ENCODE measurements at places on chromosomes 3 and 15. TPM values are rescaled to one million over a fixed set of nuclear protein-coding genes. Genes with fewer than 3 reads are reported as not detected.

POC1A gene
- total RNA-seq: 0.71 TPM

GRCh38 chr3:190120269-190121060 lies at the start of gene P3H2:
Gene P3H2 (minus strand): TSS chr3:190120897. CDS start chr3:190120731, 166 bp downstream.
- H3K27ac ChIP-seq: peak within 1 kb of the TSS; percentile 87
- peak; percentile 93 for DNase-seq
- no peaks in the 10 kb centered on the region for H3K27me3 ChIP-seq
- H3K4me1 ChIP-seq: peaks cover 45% of the 10 kb centered on the region
- no peaks in the 10 kb centered on the region for H3K36me3 ChIP-seq

SLC38A3 gene
- 0.39 TPM for total RNA-seq

DNA sequence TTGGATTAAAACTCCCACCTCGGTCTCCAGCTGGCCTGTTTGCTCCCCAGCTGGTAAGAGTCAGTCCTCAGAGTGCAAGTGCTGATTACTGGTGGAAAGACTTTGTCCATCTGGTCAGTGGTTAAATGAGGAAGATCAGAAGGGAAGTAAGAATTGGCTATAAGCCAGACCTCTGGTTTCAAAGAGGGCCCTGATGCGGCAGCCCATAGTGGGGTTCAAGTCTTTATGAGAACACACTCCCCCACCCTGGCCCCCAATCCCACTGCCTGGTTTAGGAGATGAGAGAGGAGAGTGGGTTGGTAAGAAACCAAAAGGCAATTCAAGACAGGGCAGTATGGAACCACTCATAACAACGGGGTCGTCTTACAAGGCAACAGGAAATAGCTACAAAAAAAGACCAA lies 65.0 kb downstream of the FRMD4B start:
- no peak for DNase-seq
- H3K4me3 ChIP-seq: no peak overlapping the region
- peaks cover 11% of the 10 kb centered on the region for H3K4me1 ChIP-seq
- peak overlapping the region; percentile 49 for H3K27ac ChIP-seq

GRCh38 chr3:99286266-99286845 lies 352.0 kb upstream of the COL8A1 start:
- H3K4me1 ChIP-seq: no peaks in the 10 kb centered on the region
- H3K27me3 ChIP-seq: no peaks in the 10 kb centered on the region
- DNase-seq: no peak
- no peak overlapping the region for H3K27ac ChIP-seq
- no peak overlapping the region for H3K4me3 ChIP-seq

GRCh38 chr3:116607205-116607604 lies 102.4 kb upstream of the TUSC7 start:
- H3K4me3 ChIP-seq: no peak overlapping the region
- no peak overlapping the region for H3K27ac ChIP-seq
- no peaks in the 10 kb centered on the region for H3K36me3 ChIP-seq
- H3K27me3 ChIP-seq: no peaks in the 10 kb centered on the region

- H3K4me3 ChIP-seq: no peak overlapping the region
- H3K36me3 ChIP-seq: no peaks in the 10 kb centered on the region
- no peak for DNase-seq
- H3K27me3 ChIP-seq: no peaks in the 10 kb centered on the region
- H3K27ac ChIP-seq: no peak overlapping the region
Measured at GRCh38 chr3:161649900-161650484, 153.4 kb downstream of the OTOL1 start.

DPPA2 gene
- not detected for total RNA-seq

- H3K27ac ChIP-seq: no peak overlapping the region
- H3K4me1 ChIP-seq: peaks cover 48% of the 10 kb centered on the region
- H3K36me3 ChIP-seq: no peaks in the 10 kb centered on the region
- H3K27me3 ChIP-seq: no peaks in the 10 kb centered on the region
- H3K4me3 ChIP-seq: no peak overlapping the region
Measured at GRCh38 chr15:45375836-45376235, 2.5 kb downstream of the GATM start.

DNA sequence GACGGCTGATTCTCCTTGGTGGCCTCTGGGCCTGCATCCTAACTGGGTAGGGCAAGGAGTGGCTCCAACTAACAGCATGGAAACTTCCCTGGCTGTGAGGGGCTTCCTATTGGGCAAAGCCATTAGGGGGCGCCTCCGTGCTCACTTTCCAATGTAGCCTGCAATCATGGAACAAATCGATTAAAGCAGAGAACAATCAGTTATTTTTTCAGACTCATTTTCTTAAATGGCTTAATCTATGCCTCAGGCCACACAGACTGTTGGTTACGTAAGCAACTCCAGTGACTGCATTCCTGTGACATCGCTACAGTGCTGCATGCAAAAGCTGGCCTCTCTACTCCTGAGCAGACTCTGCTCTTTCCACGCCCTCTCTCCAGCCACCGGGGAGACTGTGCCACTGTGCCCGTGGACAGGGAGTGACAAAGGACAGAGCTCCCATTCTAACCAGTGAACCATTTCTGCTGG lies 278.9 kb downstream of the KLF13 start:
- no peak overlapping the region for H3K27ac ChIP-seq
- H3K36me3 ChIP-seq: no peaks in the 10 kb centered on the region
- no peak for DNase-seq
- peaks cover 7% of the 10 kb centered on the region for H3K4me1 ChIP-seq
- no peaks in the 10 kb centered on the region for H3K27me3 ChIP-seq
- H3K4me3 ChIP-seq: no peak overlapping the region

CCRL2 gene
- total RNA-seq: 1.1 TPM

DNA sequence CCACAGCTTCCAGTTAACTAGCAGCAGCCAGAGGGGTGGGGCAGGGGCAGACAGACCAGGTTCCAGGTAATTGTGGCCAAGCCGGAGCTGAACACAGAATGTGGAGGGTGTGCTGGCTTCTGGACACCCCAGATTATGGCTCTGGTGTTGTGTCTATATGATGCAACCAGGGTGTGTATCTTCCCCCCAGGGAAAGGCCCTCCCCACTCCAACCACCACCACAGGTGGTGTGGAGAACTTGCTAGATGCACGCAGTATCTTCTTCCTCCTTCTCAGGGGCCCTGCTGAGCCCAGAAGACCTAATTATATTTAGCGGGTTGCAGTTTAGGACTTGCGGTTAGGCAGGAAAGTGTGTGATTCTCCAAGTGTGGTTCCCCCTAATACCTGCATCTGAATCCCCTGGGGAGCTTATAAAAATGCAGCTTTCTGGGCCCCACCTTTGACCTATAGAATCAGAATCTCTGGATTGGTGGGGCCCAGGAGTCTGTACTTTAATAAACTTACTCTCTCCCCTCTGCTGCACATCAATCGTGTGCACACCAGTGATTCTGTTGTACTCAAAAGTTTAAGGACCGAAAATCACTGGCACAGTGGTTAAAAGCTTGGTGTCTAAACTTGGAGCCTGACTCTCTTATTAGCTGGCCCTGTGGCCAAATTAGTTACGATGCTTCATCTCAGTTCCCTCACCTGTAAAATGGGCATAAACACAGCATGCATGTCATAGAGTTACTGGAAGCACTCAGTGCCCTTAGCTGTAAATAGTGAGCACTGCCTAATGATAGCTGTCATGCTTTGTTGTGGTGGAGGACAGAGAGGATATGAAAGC lies 379.1 kb upstream of the PROK2 start:
- H3K4me1 ChIP-seq: peaks cover 15% of the 10 kb centered on the region
- H3K27me3 ChIP-seq: no peaks in the 10 kb centered on the region
- no peak overlapping the region for H3K27ac ChIP-seq
- no peak overlapping the region for H3K4me3 ChIP-seq
- H3K36me3 ChIP-seq: no peaks in the 10 kb centered on the region

GRCh38 chr3:171358881-171359198 lies 101.4 kb downstream of the TNIK start:
- H3K36me3 ChIP-seq: no peaks in the 10 kb centered on the region
- no peaks in the 10 kb centered on the region for H3K27me3 ChIP-seq
- no peak overlapping the region for H3K4me3 ChIP-seq
- no peak overlapping the region for H3K27ac ChIP-seq

DAG1 gene
- total RNA-seq: 190 TPM

ADAMTS17 gene
- total RNA-seq: 6.6 TPM

DNA sequence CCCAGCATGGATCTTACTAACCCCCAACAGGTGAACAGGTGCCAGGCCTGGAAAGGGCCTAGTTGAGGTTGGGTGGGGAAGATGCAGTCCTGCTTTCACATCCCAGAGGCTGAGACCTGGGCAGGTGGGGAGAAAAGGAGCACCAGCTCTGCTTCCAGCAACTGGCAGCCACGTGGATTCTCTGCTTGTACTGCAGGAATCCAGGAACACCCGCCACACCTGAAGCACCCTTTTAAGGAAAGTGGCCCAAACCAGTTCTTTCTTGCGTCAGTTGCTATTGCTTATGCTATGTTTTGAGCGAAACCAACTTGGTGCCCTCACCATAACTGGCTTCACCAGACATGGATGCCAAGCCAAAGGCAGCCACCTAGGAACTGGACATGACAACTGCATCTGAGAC lies 28.1 kb upstream of the NEO1 start:
- peaks cover 12% of the 10 kb centered on the region for H3K4me1 ChIP-seq
- DNase-seq: no peak

NUDT16 gene
- total RNA-seq: 41.9 TPM

DNA sequence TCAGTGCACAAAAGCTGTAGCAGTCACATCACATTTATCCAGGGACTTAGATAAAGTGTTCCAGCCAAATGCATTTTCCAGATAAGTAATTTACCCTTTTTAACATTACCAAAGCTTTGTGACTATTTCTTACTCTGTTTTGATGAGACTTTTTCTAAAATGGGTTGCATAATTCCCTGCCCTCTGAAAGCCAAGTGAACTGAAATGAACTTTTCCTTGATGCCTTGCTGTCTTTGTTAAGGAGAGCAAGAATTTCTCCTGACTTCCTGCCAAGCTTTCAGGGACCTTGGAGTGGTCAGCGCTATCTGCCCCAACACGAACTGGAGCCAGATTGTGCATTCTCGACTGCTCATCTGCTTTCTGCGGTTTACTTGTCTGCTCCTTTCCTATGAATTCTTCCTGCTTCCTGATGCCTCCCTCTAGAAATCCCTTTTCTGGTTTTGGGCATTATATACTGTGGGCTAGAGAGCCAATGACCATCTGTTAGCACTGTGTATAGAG lies 34.8 kb downstream of the EIF4E3 start:
- no peaks in the 10 kb centered on the region for H3K36me3 ChIP-seq
- DNase-seq: no peak
- no peaks in the 10 kb centered on the region for H3K27me3 ChIP-seq
- peak overlapping the region; percentile 69 for H3K27ac ChIP-seq
- peaks cover 52% of the 10 kb centered on the region for H3K4me1 ChIP-seq

EPM2AIP1 gene
- 13.7 TPM for total RNA-seq

DNA sequence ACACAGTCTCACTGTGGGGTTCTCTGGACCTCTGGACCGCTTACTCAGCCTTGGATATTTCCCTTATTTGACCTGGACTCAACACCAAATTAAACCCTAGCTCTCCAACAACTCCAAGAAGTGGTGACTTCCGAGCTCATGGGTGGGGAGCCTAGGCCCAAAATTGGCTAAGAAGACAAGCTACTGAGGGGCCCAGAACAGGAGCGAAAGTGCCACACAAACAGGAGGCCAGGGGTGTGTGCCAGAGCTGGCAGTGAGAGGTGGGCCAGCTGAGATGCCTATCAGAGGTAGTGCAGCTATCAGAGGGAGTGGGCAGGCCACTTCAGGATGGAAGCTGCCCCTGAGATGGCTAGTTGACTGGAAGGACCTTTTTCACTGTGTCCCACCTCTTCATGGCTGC lies 151.1 kb upstream of the PRR20G start:
- no peaks in the 10 kb centered on the region for H3K36me3 ChIP-seq
- no peak overlapping the region for H3K27ac ChIP-seq
- DNase-seq: no peak
- no peak overlapping the region for H3K4me3 ChIP-seq
- no peaks in the 10 kb centered on the region for H3K27me3 ChIP-seq
